ENCODE measurements at places on chromosomes 7 and 10. TPM values are rescaled to one million over a fixed set of nuclear protein-coding genes. Genes with fewer than 3 reads are reported as not detected.
A peak's percentile ranks its signal among the peaks of the same experiment; 100 is the strongest.

The EPO gene
- total RNA-seq: 0.29 TPM

DNA sequence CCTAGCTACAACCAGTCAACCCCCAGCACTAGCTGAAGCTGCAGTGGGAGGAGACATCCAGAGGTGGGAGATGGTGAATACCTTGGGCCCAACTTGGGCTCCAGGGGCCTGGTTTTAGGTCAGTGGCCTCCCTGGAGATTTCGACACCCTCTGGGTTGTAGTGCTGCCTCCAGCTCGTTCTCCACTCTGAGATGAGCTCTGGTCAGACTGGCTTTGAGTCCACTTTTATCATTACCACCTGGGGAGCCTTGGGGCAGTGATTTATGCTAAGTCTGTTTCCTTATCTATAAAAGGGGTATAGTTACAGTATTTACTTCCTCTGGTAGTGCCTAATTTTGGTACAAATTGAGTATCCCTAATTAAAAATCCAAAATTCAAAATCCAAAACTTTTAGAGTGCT lies 22.8 kb downstream of the PPIA start:
- DNase-seq: no peak

GRCh38 chr7:29527505-29528108 lies 36.0 kb upstream of the PRR15 start:
- no peak for DNase-seq

DNA sequence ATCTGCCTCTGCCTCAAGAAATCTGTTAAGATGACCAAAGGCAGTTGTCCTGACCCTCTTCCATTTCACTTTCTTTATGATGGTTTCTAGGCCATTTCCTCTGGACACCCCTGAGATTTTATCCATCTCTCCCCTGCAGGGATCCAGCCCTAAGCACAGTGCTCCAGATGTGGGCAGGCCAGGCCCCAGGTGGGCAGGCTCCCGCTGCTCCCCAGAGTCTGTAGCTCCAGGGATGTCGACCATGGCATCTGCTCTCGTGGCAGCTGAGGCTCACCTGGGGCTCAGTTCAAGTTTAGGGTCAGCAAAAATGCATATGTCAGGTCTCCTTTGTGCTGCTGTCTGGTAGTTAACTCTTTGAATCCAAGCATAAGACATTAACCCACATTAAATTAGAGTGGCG lies 11.8 kb downstream of the CEP41 start:
- DNase-seq: no peak

DNA sequence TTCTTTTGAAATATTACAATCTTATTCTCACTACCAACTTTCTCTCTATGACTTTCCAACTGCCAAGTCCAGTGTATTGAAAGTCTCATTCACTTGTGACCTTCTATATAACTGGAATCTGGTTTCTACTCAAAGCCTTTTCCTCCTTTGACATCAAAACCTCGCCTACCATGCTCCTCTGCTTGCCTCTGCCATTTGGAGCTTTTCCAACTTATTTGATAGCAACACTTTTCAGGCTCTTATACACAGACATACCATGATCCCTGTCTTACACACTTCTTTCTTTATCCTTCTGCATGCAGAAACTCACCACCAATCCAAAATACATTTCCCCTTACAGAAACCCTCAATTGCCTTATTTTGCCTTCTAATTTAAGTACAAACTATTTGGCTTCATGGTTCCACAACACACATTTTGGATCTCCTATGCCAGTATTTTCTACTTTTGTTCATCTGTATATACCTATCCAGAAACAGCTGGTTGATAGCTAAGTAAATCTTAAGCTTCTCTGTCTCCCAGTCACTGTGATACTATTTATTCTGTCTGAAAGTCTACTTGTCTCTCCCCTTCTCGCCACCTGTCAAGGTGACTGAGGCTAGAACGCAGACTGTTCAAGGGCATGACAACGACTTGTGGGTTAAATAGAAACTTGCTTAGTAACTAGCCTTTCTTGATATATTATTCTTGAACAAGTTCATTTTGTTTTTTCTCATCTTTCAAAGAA lies 22.4 kb downstream of the GNG11 start:
- no peak for DNase-seq

- peak; percentile 87 for DNase-seq
Observed at GRCh38 chr7:142556740-142557139, 192.5 kb upstream of the PRSS1 start.

- peak; percentile 93 for DNase-seq
Observed at GRCh38 chr7:20647908-20648776, 32.7 kb downstream of the ABCB5 start.

DNA sequence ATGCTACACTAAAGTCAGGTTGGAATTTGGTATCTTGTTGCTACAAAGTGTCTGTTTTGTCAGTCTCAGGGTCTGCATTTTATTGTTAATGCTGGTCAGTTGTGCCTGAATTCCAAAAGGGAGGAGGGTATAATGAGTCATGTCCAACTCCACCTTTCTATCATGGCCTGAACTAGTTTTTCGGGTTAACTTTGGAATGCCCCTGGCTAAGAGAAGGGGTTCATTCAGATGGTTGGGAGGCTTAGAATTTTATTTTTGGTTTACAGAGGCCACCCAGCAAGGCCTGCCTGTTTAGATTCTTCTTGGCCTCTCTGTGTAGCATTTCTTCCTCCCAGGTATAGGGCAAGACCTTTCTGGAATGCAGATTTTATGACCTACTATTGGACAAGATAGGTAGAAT lies 93.2 kb downstream of the SKIDA1 start:
- DNase-seq: no peak

GRCh38 chr7:94897541-94897940 lies 9.9 kb upstream of the PPP1R9A start:
- DNase-seq: no peak

DNA sequence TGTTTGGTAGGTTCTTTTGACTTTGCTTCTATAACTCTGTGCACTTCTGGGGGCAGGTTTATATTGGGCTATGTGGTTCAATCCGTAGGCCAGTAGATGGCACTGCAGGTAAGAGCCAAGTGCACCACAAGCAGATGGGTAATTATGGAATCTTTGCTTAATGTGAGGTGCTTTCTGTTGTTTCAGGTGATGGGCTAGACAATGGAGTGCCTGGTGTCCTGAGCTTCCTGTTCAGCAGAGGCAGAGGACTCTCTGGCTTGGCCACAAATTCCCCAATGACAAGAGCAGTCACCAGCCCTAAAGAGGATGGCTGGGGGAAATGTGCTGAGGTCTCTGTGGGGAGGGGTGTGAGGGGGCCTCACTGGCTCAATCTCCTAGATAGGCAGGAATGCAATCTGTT lies 455.0 kb downstream of the CCSER2 start:
- peak; percentile 59 for DNase-seq

- no peak for DNase-seq
Observed at GRCh38 chr7:14229047-14229446, 239.6 kb upstream of the ETV1 start.

DNA sequence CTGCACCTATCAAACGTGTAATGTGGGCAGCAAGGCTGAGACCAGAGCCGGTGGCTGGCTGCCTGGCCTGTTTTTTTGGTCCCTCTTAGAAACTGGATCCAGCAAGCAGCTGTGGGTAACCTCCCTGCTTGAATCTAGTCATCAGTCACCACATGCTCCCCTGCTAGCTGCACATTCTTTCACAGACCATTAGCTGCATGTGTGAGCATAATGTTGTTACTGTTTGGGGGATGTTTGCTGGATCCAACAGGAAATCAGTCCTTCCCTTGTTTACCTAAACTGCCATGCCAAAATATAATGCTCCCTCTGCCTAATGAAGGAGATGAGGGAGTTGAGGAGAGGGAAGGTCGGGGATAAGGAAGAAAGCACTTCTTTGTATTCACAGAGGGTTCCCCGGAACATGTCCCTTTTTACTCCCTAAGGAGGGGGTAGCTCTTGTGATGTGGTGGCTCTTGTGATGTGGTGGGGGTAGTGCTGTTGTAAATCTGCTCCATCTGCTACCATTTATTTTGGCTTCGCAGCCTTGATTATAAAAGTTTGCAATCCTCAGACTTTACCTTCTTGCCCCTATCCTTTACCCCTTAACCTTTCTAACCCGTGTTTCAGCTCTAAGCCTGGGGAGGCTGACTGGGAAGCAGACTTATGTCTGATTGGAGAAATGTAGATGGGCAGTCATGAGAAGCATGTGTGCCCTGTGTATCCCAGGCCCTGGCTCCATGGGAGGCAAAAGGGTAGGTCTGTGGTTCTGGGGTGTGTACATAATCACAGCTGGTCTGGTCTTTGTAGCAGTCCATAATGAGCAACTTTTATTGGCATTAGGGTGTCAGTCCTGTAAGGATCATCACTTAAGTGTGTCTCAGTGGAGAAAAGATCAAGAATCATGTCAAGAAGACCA lies 20.8 kb downstream of the LOXL4 start:
- peak; percentile 84 for DNase-seq

The CNPY1 gene
- total RNA-seq: not detected

DNA sequence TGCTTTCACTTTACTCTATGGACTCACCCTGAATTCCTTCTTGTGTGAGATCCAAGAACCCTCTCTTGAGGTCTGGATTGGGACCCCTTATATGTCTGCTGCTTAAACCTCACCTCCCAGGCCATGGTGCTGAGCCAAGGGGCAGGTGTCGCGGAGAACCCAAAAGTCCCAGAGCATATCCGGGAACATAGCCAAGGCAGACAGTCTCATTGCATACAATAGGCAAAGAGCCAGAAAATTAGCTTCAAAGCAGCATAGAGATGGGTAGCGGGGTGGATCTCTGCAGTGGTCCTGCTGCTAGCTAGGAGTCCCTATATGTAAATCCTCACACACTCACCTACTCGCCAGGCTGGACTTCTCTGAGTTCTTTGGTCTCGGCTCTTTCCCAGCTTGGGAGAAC lies 5.5 kb downstream of the CCL24 start:
- DNase-seq: no peak

The GIMAP4 gene
- not detected for total RNA-seq

GRCh38 chr10:28349892-28350291 lies 47.0 kb upstream of the MPP7 start:
- no peak for DNase-seq

DNA sequence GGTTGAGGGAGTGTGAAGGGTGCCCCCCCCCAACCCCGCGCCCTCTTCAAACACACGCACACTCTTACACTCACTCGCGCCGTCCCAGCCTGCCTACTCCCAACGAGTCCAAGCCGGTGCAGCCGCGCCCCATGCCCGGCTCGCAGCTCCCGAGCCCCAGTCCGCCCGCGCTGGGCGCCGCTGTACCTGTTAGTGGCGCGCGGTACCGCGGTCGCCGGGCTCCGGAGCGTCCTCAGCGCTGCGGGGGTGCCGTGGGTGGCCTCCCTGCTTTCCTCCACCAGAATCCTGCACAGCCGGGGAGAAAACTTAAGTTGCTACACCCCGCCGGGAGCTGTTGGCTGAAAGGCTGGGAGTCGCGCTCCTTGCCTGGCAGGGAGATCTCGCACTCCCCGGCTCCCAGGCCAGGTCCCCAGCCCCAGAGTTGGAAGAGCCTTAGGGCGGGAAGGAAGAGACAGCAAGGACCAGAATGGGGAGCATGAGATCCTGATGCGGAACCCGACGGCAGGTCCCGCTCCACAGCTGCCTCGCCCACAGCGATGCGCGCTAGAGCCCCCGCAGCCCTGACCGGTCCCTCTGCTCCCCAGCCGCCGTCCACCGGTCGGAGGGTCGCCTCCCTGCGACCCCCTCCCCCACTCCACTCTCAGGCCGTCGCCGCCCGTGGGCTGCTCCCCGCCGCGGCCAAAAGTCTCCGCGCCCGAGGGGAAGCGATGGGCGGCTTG lies 863 bp downstream of the ST8SIA6 start:
- DNase-seq: peak; percentile 21

GRCh38 chr10:132929480-132929879 lies 12.9 kb downstream of the CFAP46 start:
- no peak for DNase-seq

- DNase-seq: no peak
Observed at GRCh38 chr10:96366508-96366907, 7.7 kb upstream of the OPALIN start.

- no peak for DNase-seq
Observed at GRCh38 chr10:43338117-43338516, 33.3 kb upstream of the FXYD4 start.

GRCh38 chr7:40866601-40867000 lies 731.8 kb downstream of the SUGCT start:
- DNase-seq: peak; percentile 20

- DNase-seq: no peak
Observed at GRCh38 chr7:103637726-103638125, 191.7 kb upstream of the SLC26A5 start.

The NKX6-2 gene
- not detected for total RNA-seq

GRCh38 chr10:110413049-110413783 lies 84.5 kb upstream of the DUSP5 start:
- no peak for DNase-seq

DNA sequence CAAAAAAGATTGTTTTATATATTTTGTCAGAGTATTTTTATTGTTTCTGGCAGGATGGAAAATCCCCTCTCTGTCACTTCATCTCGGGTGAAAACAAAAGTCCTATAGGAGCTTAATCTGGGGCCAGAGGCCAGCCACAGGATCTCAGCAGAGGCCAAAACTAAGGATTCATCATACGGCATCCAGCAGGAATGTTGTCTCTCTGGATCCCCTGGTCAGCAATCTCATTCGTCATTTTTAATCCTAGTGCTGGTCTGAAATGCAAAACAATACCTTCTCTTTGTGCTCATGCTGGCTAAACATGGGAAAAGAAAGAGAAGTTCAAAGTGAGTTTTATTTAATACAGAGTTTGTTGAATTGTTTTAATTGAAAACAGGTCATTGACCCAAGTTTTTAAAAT lies 482.5 kb upstream of the AUTS2 start:
- DNase-seq: no peak

The OIT3 gene
- total RNA-seq: not detected

The SVOPL gene
- total RNA-seq: not detected

DNA sequence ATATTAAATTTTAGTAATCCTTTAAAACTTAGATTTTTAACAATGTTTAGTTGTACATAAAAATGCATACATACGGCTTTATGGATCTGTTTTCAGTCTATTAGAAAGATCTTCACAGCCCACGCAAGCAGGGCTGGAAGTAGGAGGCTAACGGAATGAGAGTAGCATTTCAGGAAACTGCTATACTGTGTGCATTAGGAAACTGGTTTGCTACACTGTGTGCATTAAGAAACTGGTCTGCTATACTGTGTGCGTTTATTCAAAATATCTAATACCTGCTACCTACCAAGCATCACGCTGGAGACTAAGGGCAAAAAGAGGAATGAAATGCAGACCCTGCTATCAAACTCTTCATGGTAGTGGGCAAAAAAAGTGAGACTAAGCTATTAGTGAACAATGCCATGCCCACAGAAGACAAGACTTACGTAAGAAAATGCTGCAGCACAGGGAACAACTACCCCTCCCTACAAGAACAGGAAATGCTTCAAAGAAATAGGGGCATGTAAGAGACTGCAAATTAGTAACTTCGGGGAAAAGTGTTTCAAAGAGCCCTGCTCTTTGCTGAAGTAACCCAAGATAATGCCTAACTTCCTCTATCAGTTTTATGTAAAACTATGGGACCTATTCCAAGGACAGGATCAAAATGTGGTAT lies 11.3 kb downstream of the RAB11FIP2 start:
- DNase-seq: no peak
